ENCODE measurements at places on chromosomes 3 and 15. TPM values are rescaled to one million over a fixed set of nuclear protein-coding genes. Genes with fewer than 3 reads are reported as not detected.

HTR3E gene
- not detected for total RNA-seq

ASB14 gene
- not detected for total RNA-seq

FBXL2 gene
- total RNA-seq = not detected

KIF15 gene
- total RNA-seq = 0.68 TPM

SCN11A gene
- total RNA-seq = 0.23 TPM

PROS1 gene
- not detected for total RNA-seq

POLQ gene
- total RNA-seq = 0.47 TPM

CELF6 gene
- total RNA-seq = 3.0 TPM

GUCA1C gene
- total RNA-seq = not detected

MYZAP gene
- total RNA-seq = 1.9 TPM

MYLK gene
- total RNA-seq = 0.85 TPM

GLCE gene
- 5.2 TPM for total RNA-seq

LEKR1 gene
- 3.3 TPM for total RNA-seq

Measured in T-cell (primary cell).